NCI-H510A treated with DMSO at 0.1 percent for 48 hours (cell line): ENCODE measurements at places on chromosomes 1 and 21.

DNA sequence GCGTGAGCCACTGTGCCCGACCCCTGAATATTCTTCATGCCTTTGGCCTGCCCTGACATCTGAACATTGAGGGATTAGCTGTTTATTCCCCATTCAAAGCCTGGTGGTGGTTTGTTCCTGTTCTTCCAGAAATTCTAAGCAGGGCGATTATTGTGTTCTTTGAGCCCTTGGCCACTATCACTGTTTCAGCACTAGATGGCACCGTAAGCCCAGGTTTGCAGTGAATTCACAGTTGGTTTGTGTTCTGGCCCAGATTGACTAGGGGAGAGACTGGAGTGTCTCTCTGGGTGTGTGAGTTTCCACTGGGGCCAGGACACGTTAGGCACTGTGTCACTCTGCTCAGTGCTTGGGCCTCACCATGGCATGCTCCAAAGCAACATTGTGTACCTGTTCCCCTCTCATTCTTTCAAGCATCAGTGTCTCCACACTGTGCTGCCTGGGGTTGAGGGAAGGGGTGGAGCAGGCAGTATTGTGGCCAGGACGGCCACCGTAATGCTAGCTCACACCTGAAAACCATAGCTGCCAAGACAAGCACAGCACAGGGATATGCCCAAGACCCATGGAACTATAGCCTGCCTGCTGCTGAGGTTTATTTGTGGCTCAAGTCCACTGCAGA lies 52.7 kb downstream of the PKN2 start:
- DNase-seq, result no peak

GRCh38 chr21:41499920-41500319 lies 8.0 kb downstream of the TMPRSS2 start:
- no peak for DNase-seq

DNA sequence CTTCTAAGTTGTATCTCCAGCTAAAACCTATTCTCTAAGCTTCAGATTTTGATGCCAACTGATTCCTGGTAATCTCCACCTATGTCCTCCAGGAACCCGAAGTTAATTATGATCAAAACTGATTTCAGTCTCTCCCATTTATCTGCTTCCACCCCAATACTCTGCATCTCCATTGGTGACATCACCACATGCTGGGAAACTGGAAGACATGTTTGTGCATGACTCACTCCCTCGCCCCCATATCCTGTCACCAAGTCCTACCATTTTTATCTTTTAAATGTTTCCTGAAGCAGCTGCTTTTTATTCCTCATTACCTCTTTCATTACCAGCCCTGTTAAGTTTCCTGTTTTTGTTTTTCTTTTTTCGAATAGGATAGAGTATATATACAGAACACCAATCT lies 228.5 kb downstream of the LRRC40 start:
- no peak for DNase-seq

DNA sequence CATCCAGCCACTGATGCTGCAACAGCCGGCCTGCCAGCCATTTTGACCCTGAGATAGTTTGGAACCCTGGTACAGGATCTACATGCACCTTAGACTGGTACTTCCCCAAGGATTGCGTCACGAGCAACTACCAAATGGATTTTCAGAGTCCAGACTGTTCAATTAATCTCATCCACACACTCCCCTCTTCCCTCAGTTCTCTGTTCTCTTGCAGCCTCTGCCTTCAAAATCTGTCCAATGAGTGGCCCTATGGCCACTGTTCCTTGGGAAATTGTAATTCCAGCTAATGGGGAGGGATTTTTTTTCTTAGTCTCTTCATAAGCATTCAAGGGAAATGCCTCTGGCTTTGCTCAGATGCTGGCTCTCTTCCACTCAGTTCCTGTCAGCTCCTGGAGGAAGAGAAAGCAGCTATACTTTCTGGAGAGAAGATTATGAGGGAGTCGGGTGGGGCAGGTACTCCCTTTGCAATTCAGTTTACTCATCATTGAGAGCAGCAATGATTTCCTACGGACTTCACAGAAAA lies 19.8 kb upstream of the UAP1 start:
- no peak for DNase-seq

GRCh38 chr1:236137285-236137852 lies 5.0 kb upstream of the GPR137B start:
- no peak for DNase-seq

DNA sequence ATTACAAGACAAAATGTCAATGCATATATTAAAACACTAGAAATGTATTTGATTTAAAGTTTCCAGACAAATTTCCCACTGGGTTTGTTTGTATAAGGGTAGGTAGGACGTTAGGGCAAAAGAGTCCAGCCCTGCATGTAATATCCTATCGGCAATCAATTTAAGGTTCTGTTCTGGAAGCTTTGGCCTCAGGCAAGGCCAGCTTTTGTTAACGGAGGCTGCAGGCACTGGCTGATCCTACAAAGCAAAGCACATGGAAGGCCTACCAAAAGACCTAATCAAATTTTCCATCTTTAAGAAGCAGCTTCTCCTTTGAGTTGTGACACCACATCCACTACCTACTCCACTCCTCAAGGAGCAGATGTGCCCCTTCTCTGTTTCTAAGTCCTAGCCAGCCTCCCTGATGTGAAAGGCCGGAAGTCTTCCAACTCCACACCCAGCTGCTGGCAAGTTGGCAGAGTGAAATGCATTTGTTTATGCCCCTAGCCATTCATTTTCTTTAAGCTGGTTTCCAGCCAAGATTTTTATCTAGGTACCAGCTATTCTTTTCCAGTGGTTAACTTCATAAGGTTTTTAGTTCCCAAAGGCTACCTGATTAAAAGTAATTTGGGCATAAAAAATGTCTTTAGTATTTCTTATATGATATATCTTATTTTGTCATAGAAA lies 452.6 kb downstream of the PTBP2 start:
- no peak for DNase-seq

DNA sequence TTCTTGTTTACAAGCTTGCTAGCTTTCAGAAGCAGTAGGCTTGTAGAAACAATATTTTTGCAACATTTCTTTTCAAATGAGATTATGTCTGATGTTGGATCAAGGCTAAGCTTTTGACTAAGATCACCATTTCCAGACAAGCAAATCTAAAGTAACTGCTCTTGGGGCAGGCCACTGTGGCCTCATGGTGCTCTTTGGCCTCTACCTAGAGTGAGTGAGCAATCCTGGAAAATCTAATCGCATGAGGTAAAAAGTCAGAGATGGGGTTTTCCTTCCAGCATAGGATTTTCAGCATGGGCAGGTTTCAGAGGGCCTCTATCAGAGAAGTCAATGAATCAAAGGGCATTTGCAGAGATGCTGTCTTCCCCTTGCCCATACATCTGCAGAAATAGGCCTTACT lies 331.9 kb downstream of the OMA1 start:
- no peak for DNase-seq

DNA sequence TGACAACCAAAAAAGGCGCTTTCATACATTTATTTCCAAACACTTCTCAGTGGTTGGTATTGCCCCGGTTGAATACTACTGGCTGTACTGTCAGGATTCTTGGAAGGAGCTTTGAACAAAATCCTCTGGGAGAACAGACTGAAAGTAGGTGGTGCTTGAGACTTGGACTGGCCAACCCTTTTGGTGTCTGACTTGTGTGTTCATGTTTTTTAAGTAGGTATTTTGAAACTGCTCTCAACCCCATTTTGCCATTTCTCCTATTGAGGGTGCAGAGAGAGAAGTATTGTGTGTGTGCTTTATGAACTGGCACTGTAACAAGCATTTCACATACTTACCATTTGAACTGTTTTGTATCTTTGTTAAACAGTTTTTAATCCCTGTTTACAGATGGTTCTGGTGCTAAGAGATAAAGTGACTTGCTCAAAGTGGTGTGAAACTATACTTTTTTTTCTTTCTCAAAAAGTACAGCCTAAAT lies 21.2 kb downstream of the ARID1A start:
- DNase-seq, result no peak

DNA sequence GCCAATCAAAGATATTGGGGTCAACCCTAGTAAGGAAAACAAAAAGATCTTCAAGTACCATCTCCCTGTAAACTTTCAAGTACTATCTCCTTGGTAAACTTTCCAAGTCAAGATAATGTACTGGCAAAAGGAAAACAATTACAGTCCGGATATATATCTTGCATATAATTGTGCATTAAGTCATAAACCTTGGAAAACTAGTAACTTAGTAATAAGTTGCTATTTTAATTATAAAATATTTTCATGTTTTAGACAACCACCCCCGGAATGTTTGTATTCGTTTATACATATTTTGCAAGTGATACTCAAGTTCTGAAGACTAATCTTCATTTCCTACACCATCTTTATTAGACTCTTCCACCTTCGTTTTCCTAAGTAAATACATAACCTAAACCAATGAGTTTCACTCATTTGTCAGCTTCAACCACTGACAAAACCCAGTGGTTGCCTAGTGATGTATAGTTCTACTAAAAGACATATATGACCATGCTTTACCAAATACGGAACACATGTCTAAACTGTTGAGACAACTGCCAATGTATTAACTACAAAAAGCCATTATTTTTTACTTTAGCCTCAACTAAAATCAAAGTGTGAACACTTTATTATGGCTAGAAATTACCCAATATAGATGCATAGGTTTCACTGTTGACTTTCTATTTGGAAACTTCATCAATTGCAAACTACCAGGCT lies 1.7 kb downstream of the AKT3 start:
- DNase-seq, result no peak

DNA sequence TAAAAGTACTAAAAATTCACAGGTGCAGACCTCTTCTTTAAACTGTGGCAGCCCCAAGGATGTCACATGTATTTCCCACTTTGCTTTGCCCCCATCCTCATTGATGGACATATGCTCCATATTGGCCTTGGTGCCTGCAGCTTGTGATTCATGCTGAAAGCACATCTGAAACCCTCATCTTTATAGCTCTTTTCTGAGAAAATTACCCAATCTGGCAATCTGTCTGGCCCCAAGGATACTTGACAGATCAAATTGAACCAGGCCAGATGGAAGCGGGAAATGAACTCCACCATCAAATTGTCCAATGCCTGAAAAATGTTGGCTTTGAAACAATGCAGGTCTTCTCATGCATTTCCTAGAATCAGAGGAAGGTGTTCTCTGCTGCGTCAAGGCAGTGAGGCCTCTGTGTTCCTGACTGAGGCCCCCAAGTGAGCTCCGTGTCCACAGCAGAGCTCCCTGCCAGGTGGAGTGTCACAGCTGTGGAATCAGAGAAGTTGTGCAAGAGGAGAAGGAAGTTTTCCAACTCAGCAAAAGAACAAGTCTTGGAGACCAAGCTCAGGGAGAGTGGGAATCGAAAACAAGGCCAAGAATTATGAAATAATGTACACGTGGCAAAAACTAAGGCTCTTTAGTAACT lies 323.7 kb downstream of the PLPP3 start:
- DNase-seq, result no peak

DNA sequence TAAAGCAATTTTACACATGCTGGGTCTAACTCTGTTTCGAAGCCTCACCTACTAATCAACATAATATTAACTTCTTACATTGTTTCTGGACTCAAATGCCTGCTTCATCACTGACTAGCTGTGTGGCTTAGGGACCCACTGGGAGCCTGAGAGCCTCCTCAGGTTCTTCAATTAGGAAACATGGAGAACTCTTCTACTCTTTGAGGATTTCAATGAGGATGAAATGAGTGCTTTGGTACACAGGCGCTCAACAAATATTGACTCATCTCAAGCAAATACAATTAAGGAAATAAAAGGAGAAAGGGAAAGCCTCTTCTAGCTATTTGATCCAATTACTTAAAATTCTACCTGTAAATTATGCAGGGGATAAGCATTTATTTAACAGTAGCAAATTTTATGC lies 84.4 kb upstream of the JAK1 start:
- peak; percentile 88 for DNase-seq

- no peak for DNase-seq
These were observed 14.0 kb downstream of the FAAP20 start for GRCh38 chr1:2180297-2181245.

DNA sequence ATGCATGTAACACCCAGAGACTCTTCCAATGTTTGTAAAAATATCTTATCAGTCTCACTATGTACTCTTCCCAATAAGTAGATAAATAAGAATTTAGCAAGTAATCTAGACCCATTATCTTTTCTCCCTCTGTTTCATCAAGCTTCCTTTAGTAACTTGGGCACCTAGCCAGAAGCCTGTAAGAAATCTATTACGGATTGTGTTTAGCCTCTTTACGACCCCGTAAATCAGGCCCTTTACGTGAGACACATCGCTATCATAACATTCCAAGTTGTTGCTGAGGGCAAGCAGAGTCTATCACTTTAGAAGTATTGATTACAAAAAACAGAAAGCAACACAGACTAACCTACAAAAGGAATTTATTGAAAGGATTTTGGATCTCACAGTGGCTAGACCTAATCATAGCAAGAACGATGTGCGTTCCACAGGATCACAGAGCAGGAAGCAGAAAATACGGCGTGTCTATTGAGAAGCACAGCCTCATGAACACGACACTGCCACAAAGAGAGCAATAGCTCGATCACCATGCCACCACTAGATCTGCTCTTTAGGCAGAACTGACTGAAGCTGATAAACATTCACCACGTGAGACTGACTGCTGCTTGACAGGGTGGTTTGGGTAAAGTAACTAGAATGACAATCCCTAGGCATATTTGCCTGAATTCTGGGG lies 922.1 kb downstream of the AMY1C start:
- DNase-seq, result no peak

GRCh38 chr1:157360023-157360390 lies 192.3 kb downstream of the FCRL5 start:
- DNase-seq, result peak; percentile 94

GRCh38 chr1:110383251-110383990 lies 7.4 kb downstream of the SLC16A4 start:
- no peak for DNase-seq

GRCh38 chr1:172405912-172406311 lies 14.6 kb upstream of the C1orf105 start:
- no peak for DNase-seq

- no peak for DNase-seq
These were observed 236.9 kb upstream of the VAMP3 start for GRCh38 chr1:7534061-7534825.

DNA sequence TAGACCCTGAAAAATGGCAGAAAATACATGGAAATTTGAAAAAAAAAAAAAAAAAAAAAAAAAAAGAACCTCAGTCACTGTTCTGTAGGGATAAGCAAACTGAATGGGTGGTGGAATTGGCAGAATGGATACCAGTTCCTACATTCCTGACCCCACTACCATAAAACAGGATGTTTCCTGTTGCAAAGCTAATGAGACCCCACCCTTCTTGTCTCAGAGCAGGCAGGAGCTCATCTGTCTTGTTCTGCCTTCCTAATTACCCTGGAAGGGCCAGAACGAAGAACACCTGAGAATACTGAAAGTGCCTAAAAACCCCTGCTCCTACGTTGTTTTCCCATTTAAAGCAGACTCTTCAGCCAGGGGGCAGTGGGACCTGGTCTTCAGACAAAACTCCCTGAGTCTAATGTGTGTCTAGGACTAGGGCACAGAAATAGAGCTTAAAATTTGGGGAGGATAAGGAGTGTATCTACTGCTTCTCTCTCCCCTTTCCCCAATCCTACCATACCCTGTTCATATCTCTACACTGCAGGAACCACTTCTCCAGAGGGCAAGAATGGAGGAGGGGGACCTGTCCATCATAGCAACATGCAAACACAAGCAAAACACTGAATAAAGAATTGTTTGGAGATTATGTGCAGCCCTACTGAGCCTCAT lies 3.9 kb downstream of the C1orf56 start:
- DNase-seq, result no peak
